DND-41 (cell line): ENCODE measurements at places on chromosomes 16 and 17.
A peak's percentile ranks its signal among the peaks of the same experiment; 100 is the strongest.

GRCh38 chr17:72775919-72776318 is 316.6 kb downstream of the SLC39A11 start:
- H3K4me3 ChIP-seq = no peak overlapping the region
- no peaks in the 10 kb centered on the region for H3K27me3 ChIP-seq

- no peaks in the 10 kb centered on the region for H3K36me3 ChIP-seq
- no peak overlapping the region for H3K4me3 ChIP-seq
- no peak for DNase-seq
- H3K4me1 ChIP-seq = no peaks in the 10 kb centered on the region
- H3K27me3 ChIP-seq = peaks cover 7% of the 10 kb centered on the region
Observed at GRCh38 chr16:82628088-82628423, 1.3 kb downstream of the CDH13 start.

DNA sequence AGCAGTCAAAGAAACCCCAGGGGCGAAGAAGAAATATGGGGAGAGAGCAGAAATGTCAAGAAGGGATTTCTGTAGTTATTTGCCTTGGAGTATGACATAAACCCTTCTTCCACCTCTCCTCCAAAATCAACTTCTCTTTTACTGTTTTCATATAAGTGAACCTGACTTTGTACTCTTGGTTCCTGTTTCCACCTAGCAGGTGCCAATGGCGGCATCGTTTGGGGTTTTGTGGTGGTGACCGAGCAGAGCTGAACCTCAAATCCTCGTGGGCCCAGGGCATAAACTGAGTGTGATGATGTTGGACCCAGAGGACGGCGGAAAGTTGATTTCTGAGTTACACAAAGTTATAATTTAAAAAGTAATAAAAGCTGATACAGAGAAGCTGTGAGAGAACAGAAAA is 39.6 kb upstream of the PSMD7 start:
- H3K27ac ChIP-seq = no peak overlapping the region
- H3K4me1 ChIP-seq = no peaks in the 10 kb centered on the region
- H3K27me3 ChIP-seq = no peaks in the 10 kb centered on the region
- H3K4me3 ChIP-seq = no peak overlapping the region
- no peak for DNase-seq
- H3K36me3 ChIP-seq = no peaks in the 10 kb centered on the region

GRCh38 chr17:32747856-32748255 is 129.1 kb downstream of the MYO1D start:
- H3K27me3 ChIP-seq = peaks cover 22% of the 10 kb centered on the region
- H3K36me3 ChIP-seq = no peaks in the 10 kb centered on the region
- H3K27ac ChIP-seq = no peak overlapping the region
- no peaks in the 10 kb centered on the region for H3K4me1 ChIP-seq
- H3K4me3 ChIP-seq = no peak overlapping the region

GRCh38 chr16:8663192-8664089 is 11.0 kb upstream of the ABAT start:
- no peak overlapping the region for H3K4me3 ChIP-seq
- no peaks in the 10 kb centered on the region for H3K4me1 ChIP-seq
- H3K36me3 ChIP-seq = 0 out of 2 replicates have a peak, but pooled peaks cover 3% of the 10 kb centered on the region
- no peak for DNase-seq
- H3K27me3 ChIP-seq = no peaks in the 10 kb centered on the region
- H3K27ac ChIP-seq = no peak overlapping the region

DNA sequence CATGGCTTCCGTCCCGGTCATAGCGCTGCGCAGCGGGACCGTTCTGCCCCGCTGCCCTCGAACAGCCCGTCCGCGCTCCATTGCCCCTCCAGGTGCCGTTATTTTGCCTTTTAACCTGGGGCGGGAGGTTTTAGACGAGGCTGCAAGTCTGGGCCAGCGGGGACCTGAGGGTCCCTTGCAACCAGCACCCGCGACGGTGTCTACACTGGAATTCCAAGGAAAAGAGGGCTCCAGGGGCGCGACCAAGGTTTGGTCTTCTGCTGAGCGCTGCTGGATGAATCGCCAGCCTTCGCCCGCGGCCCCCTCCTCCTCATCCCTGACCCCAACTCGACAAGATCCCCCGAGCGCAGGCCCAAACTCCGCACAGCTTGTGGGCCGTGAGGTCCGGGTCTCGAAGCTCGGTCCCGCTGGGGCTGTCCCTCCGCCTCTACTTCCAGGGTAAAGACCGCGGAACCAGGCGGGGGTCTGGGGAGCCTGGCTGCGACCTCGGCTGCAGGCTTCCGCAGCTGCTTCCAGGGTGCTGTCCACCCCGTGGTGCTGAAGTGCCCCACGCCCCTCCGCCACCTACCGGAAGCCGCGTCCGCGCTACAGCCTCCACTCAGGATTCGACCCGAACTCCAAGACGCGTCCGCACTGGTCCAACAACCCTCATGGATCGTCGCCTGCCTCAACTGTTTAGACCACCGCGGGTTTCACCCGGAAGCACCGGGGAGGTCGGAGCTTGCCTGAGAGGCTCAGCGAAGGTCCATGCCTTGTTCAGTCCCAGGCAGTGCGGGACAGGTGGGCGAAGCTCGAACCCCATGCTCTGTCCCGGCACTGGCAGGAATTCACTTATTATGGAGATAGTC is 10.1 kb upstream of the CA4 start:
- H3K4me1 ChIP-seq = peaks cover 13% of the 10 kb centered on the region
- DNase-seq = peak; percentile 27
- no peaks in the 10 kb centered on the region for H3K27me3 ChIP-seq
- no peak overlapping the region for H3K4me3 ChIP-seq
- no peak overlapping the region for H3K27ac ChIP-seq
- H3K36me3 ChIP-seq = no peaks in the 10 kb centered on the region

DNA sequence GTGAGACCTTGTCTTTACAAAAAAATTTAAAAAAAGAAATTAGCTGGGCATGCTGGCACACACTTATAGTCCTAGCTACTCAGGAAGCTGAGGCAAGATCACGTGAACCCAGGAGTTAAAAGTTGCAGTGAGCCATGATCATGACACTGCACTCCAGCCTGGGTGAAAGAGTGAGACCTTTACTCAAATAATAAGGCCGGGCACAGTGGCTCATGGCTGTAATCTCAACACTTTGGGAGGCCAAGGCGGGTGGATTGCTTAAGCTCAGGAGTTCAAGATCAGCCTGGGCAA is 11.5 kb upstream of the RIPOR1 start:
- no peak for DNase-seq
- no peak overlapping the region for H3K27ac ChIP-seq
- H3K4me3 ChIP-seq = no peak overlapping the region
- no peaks in the 10 kb centered on the region for H3K36me3 ChIP-seq
- no peaks in the 10 kb centered on the region for H3K27me3 ChIP-seq

DNA sequence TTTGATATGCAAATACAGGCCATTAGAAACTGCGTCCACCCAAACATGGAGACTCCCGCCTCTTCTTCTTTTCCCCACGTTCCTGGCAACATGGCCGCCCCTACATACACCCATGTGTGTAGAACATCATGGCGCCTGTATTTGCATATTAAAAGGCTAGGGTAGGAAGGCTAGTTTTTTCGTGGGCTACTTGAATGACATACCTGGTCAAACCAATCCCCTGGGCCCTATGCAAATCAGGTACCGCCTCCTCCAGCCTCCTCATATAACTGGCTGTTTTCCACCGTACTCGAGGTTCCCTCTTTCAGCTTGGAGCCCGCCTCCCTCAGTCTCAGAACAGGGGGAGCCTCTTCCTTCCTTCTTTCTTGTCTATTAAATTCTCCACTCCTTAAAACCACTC is 840 bp upstream of the CD300LB start:
- H3K27ac ChIP-seq = no peak overlapping the region
- no peaks in the 10 kb centered on the region for H3K36me3 ChIP-seq
- H3K4me1 ChIP-seq = no peaks in the 10 kb centered on the region
- peak; percentile 3 for DNase-seq

- DNase-seq = no peak
- H3K27ac ChIP-seq = no peak overlapping the region
- H3K36me3 ChIP-seq = no peaks in the 10 kb centered on the region
- no peaks in the 10 kb centered on the region for H3K27me3 ChIP-seq
- no peak overlapping the region for H3K4me3 ChIP-seq
Observed at GRCh38 chr17:59287452-59287851, 44.0 kb upstream of the YPEL2 start.

- H3K27ac ChIP-seq = no peak overlapping the region
- H3K36me3 ChIP-seq = peaks cover 76% of the 10 kb centered on the region
- no peaks in the 10 kb centered on the region for H3K27me3 ChIP-seq
- no peaks in the 10 kb centered on the region for H3K4me1 ChIP-seq
- no peak for DNase-seq
Observed at GRCh38 chr16:89549007-89549700, 11.3 kb upstream of the RPL13 start.

- no peaks in the 10 kb centered on the region for H3K36me3 ChIP-seq
- H3K4me1 ChIP-seq = peaks cover 33% of the 10 kb centered on the region
- DNase-seq = no peak
- H3K27ac ChIP-seq = peak overlapping the region; percentile 59
Observed at GRCh38 chr16:27400751-27401620, 988 bp upstream of the IL21R start.

DNA sequence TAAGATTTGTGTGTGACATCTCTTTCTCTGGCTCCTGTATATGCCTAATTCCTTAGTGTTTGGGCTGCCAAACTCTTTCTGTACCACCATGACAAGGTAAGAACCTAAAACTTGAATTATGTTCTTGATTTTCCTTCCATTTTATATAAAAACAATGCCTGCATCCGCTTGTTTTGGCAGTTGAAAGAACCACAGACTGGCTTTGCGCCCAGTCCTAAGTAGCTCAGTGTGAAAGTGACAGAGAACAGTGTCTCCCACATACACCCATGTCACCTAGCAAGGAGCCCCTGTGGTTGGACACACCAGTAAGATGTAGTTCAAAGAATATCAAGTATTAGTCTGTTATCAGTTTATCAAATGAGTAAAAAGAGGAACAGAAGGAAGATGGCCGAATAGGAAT is 40.7 kb upstream of the SLC6A2 start:
- H3K27ac ChIP-seq = no peak overlapping the region
- H3K36me3 ChIP-seq = no peaks in the 10 kb centered on the region
- H3K27me3 ChIP-seq = no peaks in the 10 kb centered on the region
- H3K4me1 ChIP-seq = no peaks in the 10 kb centered on the region
- H3K4me3 ChIP-seq = no peak overlapping the region
- DNase-seq = no peak

GRCh38 chr17:4387137-4387536 is 20.7 kb upstream of the UBE2G1 start:
- H3K27ac ChIP-seq = no peak overlapping the region
- no peaks in the 10 kb centered on the region for H3K4me1 ChIP-seq
- no peaks in the 10 kb centered on the region for H3K27me3 ChIP-seq
- H3K4me3 ChIP-seq = no peak overlapping the region
- no peak for DNase-seq

DNA sequence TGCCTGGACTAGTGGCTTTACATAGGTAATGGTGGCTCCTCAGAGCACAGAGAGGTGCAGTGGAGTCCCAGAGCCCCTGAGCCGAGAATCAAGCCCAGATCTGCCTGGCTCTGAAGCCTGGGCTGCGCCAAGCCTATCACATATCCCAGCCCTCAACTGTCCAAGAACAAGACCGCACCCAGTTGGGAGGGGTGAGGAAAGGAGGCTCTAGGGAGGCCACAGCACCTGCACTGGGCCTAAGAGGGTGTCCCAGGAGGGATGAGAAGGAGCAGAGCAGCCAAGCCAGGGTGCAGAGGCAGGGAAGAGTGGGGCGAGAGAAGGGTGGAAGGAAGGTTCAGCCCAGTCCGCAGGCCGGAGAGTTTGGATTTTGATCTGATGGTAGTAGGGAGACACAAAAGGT is 941 bp upstream of the RNF112 start:
- H3K27me3 ChIP-seq = peaks cover 3% of the 10 kb centered on the region
- no peaks in the 10 kb centered on the region for H3K4me1 ChIP-seq
- H3K4me3 ChIP-seq = no peak overlapping the region
- H3K36me3 ChIP-seq = no peaks in the 10 kb centered on the region

DNA sequence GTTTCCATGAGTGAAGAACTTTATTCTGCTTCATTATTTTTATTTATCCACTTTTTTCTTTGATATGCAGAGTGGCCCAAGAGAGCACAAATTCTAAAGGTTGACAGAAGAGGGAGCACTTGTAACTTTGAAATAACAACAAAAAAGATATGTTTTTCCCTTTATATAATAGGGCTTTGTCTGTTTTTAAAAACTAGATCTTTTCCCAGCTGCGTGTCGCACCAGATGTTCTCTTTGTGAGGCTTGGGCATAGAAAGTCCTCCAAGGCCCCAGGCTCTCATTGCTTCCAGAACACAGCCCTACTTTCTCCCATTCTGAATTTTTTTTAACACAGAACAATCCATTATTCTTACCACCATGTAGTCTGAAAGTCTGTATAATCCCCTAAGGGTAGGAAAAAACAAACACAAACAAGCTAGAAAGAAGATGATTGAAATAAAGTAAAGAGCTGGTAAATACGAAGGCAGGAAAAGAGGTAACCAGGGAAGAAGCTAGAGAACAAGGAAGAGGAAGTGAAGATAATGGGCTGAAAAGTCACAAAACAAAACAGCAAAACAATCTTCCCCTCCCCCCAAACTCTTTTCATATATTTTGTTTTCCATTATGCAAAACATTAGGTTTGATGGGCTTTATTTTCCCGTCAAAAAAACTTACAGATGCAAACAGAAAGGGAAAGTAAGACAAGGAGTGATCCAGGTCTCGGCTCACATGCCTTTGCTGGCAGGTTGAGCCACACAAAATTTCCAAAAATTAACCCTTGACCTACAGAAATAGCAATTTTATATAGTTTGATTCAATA is 160.4 kb downstream of the ABCA8 start:
- no peak overlapping the region for H3K4me3 ChIP-seq
- no peak overlapping the region for H3K27ac ChIP-seq
- H3K36me3 ChIP-seq = no peaks in the 10 kb centered on the region

GRCh38 chr16:7271486-7271885 is 61.2 kb upstream of the RBFOX1 start:
- no peak overlapping the region for H3K4me3 ChIP-seq
- no peaks in the 10 kb centered on the region for H3K36me3 ChIP-seq
- DNase-seq = no peak
- no peaks in the 10 kb centered on the region for H3K27me3 ChIP-seq
- no peaks in the 10 kb centered on the region for H3K4me1 ChIP-seq
- H3K27ac ChIP-seq = no peak overlapping the region

- H3K27ac ChIP-seq = no peak overlapping the region
- H3K27me3 ChIP-seq = no peaks in the 10 kb centered on the region
- peaks cover 94% of the 10 kb centered on the region for H3K36me3 ChIP-seq
Observed at GRCh38 chr16:46962629-46963028, 10.8 kb downstream of the DNAJA2 start.

GRCh38 chr17:80347536-80347935 is 67.4 kb upstream of the ENDOV start:
- H3K4me1 ChIP-seq = no peaks in the 10 kb centered on the region
- H3K27me3 ChIP-seq = no peaks in the 10 kb centered on the region
- no peak for DNase-seq
- no peak overlapping the region for H3K4me3 ChIP-seq
- peaks cover 96% of the 10 kb centered on the region for H3K36me3 ChIP-seq
- no peak overlapping the region for H3K27ac ChIP-seq

GRCh38 chr17:6388416-6388815 is 46.5 kb downstream of the AIPL1 start:
- DNase-seq = no peak
- H3K27ac ChIP-seq = no peak overlapping the region
- H3K4me3 ChIP-seq = no peak overlapping the region
- H3K27me3 ChIP-seq = peaks cover 4% of the 10 kb centered on the region
